ENCODE measurements at places on chromosomes 1 and 21.
A peak's percentile ranks its signal among the peaks of the same experiment; 100 is the strongest.

DNA sequence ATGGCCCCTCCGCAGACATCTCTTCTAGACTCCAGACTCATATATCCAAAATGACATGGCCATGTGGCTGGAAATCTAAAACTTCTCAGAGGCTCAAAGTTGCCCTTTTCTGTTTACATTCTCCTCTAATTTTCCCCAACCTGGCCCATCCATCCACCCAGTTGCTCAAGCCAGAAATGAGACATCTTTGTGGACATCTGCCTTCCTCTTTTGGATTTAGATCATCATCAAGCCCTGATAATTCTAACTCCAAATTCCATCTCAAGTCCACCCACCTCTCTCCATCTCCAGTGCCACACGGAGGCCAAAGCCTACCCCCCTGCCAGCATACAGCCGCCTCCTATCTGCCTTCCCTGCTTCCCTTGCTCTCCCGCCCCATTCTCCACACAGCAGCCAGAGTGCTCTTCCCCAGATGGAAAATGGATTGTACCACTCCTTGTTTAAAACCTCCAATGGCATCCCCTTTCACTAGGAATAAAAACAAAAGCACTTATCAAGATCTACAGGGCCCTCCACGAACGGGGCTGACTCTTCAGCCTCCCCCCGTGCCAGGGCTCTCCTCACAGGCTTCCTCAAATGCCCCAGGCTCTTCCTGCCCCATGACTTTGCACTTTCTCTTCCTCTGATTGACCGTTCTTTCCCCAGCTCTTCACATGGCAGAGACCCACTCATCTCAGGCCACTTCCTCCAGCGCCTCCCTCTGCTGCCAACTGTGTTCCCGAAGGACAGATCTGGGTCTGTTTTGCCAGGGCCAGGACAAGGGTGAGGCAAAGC, 40.1 kb downstream of the SYT6 start:
- peak; percentile 58 for DNase-seq

DNA sequence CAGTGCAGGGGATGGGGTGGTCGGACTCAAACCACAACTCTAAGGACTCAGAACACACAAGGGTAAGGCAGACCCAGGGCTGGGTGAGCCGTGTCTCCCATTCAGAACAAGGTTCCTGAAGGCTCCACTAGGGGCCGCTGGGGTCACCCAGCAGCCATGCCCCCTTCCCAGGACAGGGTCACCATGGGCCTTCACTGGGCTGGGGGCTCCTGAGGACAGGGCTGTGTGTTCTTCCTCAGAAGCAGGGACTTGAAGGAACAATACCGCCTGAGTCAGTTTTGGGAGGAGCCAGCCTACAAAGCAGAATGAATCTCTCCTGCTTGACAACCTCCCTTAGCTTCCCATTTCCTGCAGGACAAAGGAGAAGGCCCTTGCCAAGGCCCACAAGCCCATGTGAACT, 15.4 kb downstream of the RIMS3 start:
- no peak for DNase-seq

DNA sequence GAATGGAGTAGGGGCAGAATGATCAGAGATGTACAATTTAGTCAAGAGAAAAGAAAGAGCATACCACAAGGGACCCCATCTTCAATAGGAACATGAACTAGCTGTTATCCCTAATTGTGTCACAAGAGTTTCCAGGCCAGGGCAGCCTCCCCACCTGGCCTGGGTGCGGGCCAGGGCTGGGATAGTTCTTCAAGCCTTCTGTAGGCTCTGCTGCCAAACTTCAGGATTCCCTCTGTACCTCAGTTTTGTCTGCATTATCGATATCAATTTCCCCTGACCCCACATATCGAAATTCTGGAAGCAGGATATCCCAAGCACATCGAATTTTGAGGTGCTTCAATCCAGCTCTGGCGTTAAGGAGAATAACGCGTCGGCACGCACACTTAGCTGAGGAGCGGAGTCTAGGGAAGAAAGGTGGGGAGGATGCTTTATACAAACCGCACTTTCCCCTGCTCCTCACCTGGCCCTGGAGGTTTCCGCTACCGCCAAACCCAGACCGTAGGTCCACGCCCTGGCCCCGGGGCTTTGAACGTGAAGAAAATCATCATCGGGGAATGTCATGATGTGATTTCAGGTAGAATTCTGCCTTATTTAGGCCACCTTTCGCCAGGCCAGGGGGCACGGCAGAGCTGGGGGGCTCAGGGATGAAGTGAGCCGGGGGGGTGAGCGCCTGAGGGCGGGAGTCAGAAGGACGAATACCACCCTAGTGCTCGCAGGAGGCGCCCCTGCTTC, 7.4 kb downstream of the HLX start:
- DNase-seq = no peak

DNA sequence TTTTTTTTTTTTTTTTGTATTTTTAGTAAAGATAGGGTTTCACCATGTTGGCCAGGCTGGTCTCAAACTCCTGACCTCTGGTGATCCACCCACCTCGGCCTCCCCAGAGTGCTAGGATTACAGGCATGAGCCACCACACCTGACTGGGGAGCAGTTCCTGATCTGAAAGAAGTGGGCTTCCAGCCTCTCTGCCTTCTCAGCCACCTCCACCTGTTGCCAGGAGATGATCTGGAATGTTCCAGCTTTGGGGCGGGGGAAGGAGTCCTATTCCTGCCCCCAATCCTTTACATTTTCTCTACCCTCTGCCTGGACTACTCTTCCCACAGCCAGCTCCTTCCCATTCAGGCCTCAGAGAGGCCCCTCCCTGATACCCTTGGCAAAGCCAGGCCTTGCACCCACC, 28.1 kb downstream of the RAP1GAP start:
- DNase-seq = no peak

DNA sequence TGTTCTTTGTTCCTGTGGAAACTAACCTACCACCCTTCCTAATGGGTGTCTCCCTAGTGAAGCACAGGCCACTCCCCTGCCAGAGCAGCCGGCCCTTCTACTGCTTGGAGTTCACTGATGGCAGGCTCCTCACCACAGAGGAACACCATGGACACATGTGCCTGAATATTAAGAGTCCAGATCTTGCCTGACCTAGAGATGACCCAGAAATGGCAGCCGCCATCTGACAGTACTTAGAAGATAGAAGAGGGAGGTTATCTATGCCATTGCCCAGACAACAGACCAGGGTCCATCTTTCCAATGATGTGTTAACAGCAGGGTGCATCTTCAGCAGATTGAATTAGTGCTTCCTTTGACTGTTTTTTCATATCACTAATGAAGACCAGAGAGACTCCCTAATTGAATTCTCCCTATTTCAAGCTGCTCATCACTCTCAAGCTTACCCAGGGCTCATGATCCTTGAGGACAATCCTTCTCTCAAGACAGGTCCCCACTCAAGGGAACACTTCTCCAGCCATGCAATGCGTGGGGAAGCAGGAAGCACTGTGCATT, 59.8 kb downstream of the PLEKHA6 start:
- no peak for DNase-seq

- DNase-seq = no peak
Observed at GRCh38 chr1:33147997-33148314, 33.9 kb downstream of the TRIM62 start.

DNA sequence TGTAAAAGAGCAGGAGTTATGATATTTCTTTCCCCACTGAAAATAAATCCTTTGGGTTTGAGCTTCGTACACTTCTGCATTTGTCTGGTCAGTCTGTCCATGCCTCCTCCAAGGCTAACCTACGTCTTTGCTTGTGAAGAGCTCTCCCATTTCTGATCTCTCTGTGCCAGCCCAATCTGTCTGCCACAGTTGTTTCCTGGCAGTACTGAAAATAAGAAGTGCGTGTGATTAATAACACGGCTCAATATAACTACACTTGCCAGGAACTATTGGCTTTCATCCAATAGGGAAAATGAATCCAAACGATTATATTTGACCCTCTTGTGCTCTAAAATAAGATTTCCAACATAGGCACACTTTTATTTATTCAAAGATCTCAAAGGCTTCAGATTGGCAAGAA, 19.2 kb upstream of the COL24A1 start:
- no peak for DNase-seq

- peak; percentile 43 for DNase-seq
Observed at GRCh38 chr1:109161858-109162606, 48.1 kb downstream of the ELAPOR1 start.

GRCh38 chr1:158931055-158931737, at the start of gene PYHIN1:
Gene PYHIN1, plus strand, starts transcription at chr1:158931552. Its CDS starts 5,359 bp downstream, at chr1:158936911.
- DNase-seq = no peak

GRCh38 chr1:30322859-30323257, 400.5 kb downstream of the MATN1 start:
- no peak for DNase-seq

GRCh38 chr1:230509281-230509977, 83.3 kb upstream of the PGBD5 start:
- no peak for DNase-seq

GRCh38 chr1:212640223-212640878, 31.8 kb downstream of the ATF3 start:
- no peak for DNase-seq

GRCh38 chr1:155043793-155044192, 7.3 kb upstream of the ADAM15 start:
- DNase-seq = no peak

DNA sequence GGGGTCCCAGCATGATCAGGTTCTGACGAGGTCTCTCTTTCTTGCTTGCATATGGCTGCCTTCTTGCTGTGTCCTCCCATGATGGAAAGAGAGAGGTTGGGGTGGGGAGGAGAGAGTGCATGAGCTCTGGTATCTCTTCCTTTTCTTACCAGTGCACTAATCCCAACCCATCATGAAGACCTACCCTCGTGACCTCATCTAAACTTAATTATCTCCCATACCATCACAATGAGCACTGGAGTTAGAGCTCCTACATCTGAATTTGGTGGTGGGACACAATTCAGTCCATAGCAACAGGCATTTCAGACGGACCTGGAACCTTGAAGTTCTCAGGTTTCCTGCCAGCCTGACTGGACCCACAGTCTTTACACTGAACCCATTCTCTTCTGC, 125.2 kb upstream of the ZNF648 start:
- DNase-seq = no peak

GRCh38 chr1:8330271-8331125, 12.6 kb downstream of the SLC45A1 start:
- DNase-seq = no peak

- DNase-seq = no peak
Observed at GRCh38 chr21:41142051-41142795, 25.7 kb upstream of the BACE2 start.

DNA sequence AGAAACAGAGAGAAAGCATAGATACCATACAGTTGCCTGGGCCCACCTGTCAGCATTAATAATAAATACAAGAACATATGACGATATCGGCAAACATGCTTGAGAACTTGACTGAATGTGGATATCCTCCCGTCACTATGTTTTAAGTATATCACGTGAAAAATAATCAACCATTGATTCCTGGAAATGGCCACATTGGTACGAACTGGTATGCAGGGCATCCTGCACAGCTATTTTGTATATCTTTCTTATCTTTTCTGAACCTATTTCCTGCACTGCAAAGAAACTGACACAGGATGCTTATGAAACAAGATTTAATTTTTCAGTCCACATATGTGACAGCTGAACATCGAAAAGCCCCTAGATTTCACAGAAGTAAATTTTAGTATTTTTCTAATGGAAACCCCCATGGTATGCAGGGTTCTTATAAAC, 22.8 kb upstream of the RGS1 start:
- DNase-seq = no peak

- no peak for DNase-seq
Observed at GRCh38 chr1:93735722-93736121, 54.1 kb upstream of the BCAR3 start.

- no peak for DNase-seq
Observed at GRCh38 chr1:177333936-177334595, 163.3 kb downstream of the BRINP2 start.

DNA sequence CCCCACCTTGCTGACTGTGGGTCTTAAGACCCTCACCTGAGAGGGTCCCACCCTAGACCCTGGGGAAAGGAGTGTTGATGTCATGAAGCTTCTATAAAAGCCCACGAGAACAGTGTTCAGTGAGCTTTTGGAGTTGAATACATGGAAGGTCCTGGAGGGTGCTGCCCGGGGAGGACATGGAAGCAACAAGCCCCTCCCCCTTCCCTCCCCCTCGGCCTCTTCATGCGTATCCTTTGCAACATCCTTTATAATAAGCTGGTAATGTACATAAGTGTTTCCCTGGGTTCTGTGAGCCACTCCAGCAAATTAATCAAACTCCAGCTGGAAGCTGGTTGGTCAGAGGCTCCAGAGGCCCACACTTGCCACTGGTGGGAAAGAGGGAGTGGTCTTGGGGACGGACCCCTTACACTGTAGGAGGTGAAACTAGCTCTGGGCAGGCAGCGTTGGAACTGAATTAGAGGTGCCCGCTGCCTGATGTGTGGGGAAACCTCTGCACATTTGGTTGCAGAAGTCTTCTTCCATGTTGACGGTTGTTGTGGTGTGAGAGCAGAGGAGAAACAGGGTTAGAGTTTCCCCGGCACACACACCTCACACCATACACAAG, 14.7 kb upstream of the COL6A1 start:
- DNase-seq = no peak

DNA sequence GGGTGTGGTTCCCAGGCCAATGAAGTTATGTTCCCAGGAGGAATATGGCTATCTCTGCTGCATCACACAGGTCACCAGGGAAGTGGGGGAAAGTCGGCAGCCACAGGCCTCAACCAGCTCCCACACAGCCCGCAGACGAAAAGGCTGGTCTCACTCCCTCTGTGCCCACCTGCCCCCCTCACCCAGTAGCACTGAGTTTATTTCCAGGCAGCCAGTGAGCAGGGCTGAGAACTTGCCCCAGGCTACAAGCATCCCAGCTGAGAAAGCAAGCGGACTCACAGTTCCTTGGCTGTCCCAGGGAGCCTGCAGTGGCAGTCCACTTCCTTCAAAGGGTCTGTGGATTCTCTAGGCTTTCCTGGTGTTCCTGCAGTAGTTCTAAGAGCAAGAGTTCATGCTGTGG, 68.9 kb downstream of the SLC5A9 start:
- DNase-seq = no peak

- no peak for DNase-seq
Observed at GRCh38 chr1:76759950-76760349, 107.3 kb upstream of the ST6GALNAC5 start.

DNA sequence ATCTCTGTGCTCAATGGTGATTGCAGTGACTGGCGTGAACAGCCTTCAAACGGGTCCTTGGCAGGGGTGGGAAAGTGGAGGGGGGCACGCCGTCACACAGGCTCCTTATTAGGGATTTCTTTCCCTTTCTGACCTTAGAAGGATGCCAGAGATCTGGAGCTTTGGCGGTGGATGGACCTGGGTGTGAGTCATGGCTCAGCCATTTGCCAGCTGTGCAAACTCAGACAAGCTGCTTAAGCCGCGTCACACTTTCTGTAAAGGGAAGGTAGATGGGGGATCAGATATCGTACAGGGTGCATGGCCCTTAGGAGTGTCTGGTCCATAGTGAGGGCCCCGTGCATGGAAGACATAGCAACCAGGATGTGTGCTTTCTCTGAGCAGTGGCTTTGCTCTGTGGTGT, 48.3 kb upstream of the C1orf174 start:
- DNase-seq = no peak
